Natural killer cell (primary cell): ENCODE measurements at places on chromosomes 3 and 15. TPM values are rescaled to one million over a fixed set of nuclear protein-coding genes. Genes with fewer than 3 reads are reported as not detected.

DNA sequence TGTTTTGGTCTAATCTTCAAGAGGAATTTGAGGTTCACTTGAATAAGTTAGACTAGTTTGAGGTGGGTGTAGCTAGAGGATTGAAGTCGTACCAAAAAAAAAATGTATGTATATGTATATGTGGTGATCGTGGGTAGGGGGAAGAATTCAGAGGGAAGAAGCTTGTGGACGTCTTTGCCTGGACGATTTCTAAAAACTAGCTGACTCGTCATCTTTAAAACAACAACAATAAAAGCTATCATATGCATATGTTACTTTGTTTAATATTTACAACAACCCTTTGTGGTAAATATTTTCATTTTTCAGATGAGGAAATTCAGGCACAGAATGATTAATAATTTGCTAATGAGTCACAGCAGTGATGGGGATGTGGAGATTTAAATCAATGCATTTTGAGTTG, 18.1 kb downstream of the RNF111 start:
- H3K27me3 ChIP-seq = no peaks in the 10 kb centered on the region
- H3K36me3 ChIP-seq = peaks cover 20% of the 10 kb centered on the region
- H3K4me3 ChIP-seq = no peak overlapping the region
- H3K27ac ChIP-seq = no peak overlapping the region
- DNase-seq = no peak
- H3K4me1 ChIP-seq = peaks cover 7% of the 10 kb centered on the region

- no peak overlapping the region for H3K27ac ChIP-seq
- peaks cover 19% of the 10 kb centered on the region for H3K4me1 ChIP-seq
- no peak for DNase-seq
- H3K36me3 ChIP-seq = no peaks in the 10 kb centered on the region
- no peaks in the 10 kb centered on the region for H3K27me3 ChIP-seq
Observed at GRCh38 chr3:141272906-141273662, 41.5 kb downstream of the PXYLP1 start.

DNA sequence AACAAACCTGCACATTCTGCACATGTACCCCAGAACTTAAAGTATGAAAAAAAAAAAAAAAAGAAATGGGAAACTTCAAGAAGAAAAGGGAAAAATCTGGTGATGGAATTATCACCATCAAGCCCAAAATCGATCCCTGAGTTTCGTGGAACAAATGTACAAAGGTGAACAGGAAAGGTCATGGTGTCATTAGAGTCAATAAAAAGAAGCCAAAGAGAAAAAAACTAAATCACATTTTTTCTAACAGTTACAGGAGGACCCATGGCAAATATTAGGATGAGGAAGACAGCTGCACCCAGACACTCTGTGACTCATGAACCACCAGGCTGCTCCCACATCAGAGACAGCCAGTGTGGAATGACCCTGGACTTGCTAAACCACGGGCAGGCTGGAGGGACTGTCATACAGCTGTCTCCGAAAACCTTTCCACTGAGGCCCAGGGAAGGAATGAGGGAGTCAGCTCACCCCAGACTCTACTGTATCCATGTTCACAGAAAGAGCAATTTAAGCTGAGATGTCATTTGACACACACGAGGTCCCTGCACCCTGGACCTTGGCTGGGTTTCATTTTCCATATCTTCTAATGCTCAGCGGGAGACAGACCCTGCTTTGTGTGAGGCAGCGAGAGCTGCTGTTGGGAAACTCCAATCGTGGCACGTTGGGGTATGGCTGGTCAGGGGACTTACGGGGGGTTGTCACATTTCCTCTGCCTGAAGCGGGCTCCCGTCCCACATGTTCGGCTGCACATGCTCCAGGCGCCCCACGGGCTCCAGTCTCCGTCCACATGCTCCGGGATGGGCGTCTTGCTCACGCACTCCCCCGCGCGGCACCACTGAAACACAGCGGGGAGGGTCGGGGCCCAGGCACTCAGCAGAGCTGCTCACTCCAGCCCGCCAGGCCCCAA, 210.2 kb downstream of the ADAMTS17 start:
- H3K27me3 ChIP-seq = no peaks in the 10 kb centered on the region
- no peaks in the 10 kb centered on the region for H3K36me3 ChIP-seq
- no peak overlapping the region for H3K27ac ChIP-seq

DNA sequence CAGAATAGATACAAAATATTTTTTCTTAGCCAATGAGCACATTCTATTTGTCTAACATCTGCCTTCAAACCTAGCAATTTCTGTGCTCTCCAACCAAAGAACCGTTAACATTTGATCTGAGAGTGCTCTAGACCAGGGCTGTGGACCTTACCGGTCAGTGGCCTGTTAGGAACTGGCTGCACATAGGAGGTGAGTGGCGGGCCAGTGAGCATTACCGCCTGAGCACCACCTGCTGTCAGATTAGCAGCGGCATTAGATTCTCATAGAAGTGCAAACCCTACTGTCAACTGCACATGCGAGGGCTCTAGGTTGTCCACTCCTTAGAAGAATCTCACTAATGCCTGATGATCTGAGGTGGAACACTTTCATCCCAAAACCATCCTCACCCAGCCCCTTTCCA, 131.7 kb downstream of the CADM2 start:
- H3K36me3 ChIP-seq = no peaks in the 10 kb centered on the region
- no peaks in the 10 kb centered on the region for H3K4me1 ChIP-seq
- no peak overlapping the region for H3K27ac ChIP-seq

- DNase-seq = no peak
- H3K36me3 ChIP-seq = no peaks in the 10 kb centered on the region
- H3K4me3 ChIP-seq = no peak overlapping the region
- no peaks in the 10 kb centered on the region for H3K4me1 ChIP-seq
Observed at GRCh38 chr15:29736012-29736743, 86.1 kb downstream of the TJP1 start.

The ISLR2 gene
- total RNA-seq = not detected

The VWA5B2 gene
- total RNA-seq = not detected
